ENCODE measurements at places on chromosomes 5 and 9.
A peak's percentile ranks its signal among the peaks of the same experiment; 100 is the strongest.

- DNase-seq: no peak
Observed at GRCh38 chr5:77643654-77644370, 5.3 kb upstream of the OTP start.

DNA sequence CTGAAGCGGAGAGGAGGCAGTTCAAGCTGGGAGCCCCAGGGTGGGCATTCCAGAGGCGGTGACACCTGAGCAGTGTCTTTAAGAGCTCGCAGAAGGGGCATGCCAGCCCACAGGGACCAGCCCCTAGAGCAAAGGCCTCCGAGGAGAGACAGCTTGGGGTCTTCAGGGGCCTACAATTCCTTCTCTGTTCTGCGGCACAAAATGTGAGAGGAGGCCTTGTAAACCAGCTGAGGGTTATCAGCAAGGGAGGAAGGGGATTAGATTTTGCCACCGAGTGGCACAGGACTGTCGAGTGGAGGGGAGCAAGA is 505 bp upstream of the SIGMAR1 start:
- DNase-seq: no peak

- DNase-seq: no peak
Observed at GRCh38 chr9:122360891-122361290, 9.9 kb upstream of the PTGS1 start.

GRCh38 chr5:2802693-2803365 is 51.4 kb upstream of the IRX2 start:
- DNase-seq: no peak

DNA sequence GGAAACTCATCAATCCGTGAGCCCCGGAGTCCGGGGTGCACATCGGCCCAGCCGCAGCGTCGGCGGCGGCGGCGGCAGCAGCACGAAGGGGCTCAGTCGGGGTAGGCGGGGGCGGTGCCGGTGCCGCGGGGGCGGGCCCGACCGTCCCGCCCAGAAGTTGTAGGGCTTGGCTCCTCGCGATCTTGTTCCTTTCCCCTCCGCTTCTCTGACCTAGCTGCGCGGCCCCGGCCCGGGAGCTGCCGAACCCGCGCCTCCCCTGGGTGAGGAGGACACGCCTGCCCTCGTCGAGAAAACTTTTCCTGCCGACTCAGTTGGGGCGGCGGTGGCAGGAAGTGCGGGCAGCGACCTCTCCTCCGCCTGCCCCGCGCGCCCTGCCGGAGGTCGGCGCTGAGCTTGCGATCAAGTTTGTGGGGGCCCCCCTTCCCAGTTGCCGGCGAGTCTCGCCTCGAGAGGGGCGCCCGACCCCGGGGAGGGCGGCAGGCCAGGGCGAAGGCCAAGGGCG is at the start of gene MAN2A1:
Gene MAN2A1, plus strand, starts transcription at position 188 of the 502 bp plus-strand sequence. CDS start 491 bp downstream, outside the sequence.
- peak; percentile 69 for DNase-seq

GRCh38 chr5:4862500-4862899 is 277.6 kb upstream of the ADAMTS16 start:
- DNase-seq: peak; percentile 19

- DNase-seq: no peak
Observed at GRCh38 chr5:152332716-152333460, 72.2 kb downstream of the NMUR2 start.

DNA sequence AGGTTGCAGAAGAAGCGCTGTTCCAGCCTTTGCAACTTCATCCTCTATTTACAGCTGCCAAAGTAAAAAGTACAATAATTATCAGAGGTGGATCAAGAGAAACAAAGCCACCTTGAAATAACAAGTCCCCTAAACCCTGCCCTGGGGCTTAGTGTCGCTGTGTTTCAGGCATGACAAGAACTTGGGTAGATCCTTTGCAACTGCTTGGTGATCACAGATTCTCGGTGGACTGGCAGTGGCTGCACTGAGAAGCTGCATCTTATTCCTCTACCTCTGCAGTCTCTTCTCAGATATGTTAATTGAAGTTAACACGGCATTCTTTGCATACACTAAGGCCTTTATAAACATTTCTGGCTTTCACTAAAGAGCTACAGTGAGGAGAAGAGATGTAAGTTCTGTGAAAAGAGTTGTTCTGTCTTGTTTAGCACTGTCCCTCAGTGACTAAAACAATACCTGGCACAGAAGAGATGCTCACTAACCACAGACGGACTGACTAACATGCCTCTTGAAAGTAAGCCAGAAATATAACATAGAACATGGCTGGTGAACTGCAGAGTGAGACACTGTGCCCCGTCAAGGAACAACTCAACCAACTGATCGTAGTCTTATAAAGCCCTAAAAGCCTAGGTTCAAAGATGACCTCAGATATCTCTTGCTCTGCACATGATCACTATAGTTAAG is 144.2 kb downstream of the MLLT3 start:
- no peak for DNase-seq

GRCh38 chr9:126838895-126839294 is 21.5 kb upstream of the ZBTB34 start:
- no peak for DNase-seq

GRCh38 chr9:137520614-137521404 is 29.4 kb downstream of the PNPLA7 start:
- no peak for DNase-seq

- DNase-seq: no peak
Observed at GRCh38 chr5:13567819-13568218, 376.7 kb downstream of the DNAH5 start.

- no peak for DNase-seq
Observed at GRCh38 chr9:3330792-3331420, 194.9 kb downstream of the RFX3 start.

DNA sequence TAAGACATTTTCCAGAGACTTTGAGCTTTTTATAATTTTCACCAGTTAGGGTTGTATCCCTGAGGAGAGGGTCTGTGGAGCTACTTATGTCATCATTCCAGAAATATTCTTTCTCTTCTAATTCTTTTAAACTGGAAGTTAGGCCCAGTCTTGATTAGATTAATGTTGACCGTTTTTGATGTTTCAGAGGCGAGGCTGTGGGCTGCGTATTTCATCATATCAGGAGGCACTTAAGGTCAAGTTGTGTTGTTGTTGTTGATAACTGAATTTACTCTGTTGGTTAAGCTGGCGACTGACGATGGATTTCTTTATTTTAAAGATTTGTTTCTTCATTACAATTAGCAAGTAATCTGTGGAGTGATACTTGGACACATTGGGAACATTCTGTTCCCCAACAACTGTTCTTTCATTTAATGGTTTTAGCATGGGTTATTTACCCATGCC is 20.1 kb downstream of the IPO11 start:
- DNase-seq: no peak

- no peak for DNase-seq
Observed at GRCh38 chr9:2413160-2413805, 208.3 kb upstream of the VLDLR start.

DNA sequence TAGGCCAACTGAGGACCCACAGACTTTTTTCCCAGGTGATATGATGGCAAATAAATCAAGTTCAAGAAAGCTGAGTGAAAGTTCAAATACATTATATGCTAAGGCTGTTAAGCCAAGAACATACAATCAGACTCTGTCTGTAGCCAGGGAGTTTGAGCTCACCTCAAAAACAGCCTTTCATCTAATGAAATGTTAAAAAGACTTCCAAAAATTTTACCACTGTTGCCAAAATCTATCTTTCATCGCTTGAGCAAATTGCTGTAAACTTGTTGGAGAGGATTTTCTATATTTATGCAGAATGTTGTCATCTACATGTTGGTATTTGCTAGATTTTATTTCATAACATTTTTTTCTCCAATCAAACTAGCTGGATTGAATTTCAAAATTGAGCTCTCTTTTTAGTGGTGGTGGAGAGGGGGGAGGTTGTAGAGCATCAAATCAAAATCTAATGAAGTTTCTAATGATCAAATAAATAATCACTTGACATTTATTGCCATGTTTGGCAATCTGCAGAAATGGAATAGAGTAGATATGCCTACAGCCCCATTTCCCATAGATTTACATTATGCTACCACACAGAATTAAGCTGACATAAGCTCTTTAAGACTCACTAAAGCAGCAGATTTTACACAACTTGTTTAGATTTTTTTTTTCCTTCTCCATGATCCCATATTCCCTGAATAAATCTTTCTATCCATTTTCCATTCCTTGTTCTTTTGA is 828.9 kb upstream of the ZNF608 start:
- no peak for DNase-seq

- no peak for DNase-seq
Observed at GRCh38 chr5:103867857-103868598, 305.4 kb upstream of the NUDT12 start.
